ENCODE measurements at places on chromosomes 12 and 14.

GRCh38 chr12:121565076-121565475 is 15.7 kb downstream of the KDM2B start:
- DNase-seq = no peak

- DNase-seq = no peak
Measured at GRCh38 chr12:39804898-39805297, 185.3 kb upstream of the ABCD2 start.

- DNase-seq = peak; percentile 74
Measured at GRCh38 chr12:91565246-91565645, 382.6 kb upstream of the DCN start.

- DNase-seq = no peak
Measured at GRCh38 chr12:94326727-94327126, 132.9 kb downstream of the CEP83 start.

GRCh38 chr14:96177766-96178375 is 26.8 kb upstream of the BDKRB2 start:
- DNase-seq = no peak

- DNase-seq = no peak
Measured at GRCh38 chr12:67803278-67803993, 154.9 kb downstream of the DYRK2 start.

- peak; percentile 94 for DNase-seq
Measured at GRCh38 chr14:68794130-68794850, 1.4 kb upstream of the ZFP36L1 start.

- DNase-seq = peak; percentile 86
Measured at GRCh38 chr12:121590476-121591143, 9.8 kb upstream of the KDM2B start.

DNA sequence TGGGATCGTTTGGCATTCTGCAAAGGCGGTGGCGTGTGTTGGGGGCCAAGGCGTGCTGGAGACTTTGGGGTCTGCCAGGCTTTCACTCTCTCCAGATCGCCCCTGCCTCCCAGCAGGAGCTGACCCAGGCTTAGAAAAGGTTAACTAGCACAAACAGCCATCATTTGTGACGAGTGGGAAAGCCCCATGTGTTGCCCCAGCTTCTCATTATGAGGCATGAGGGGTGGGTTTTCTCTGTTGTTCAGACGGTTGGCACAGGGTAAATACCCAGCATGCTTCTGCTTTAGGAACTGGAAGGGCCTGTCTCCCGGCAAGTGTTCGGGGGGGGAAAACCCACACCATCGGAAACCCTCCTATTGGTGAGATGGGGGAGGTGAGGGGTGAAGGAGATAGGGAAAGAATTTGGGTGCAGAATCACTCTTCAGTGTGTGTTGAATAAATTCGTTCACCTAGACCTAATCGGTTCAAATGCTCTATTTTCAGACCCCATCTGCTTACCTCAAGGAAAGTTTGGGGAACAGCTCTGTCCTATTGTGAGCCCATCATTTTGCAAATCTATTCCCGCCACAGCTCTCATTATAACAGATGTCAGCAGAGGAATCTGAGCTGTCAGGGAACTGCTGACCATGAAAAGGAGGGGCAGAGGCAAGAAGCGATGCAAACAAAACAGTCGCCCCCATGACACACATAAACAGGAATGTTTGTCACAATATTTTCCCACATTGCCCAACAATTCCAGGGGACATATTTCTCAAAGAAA is 34.7 kb upstream of the C12orf42 start:
- DNase-seq = no peak

DNA sequence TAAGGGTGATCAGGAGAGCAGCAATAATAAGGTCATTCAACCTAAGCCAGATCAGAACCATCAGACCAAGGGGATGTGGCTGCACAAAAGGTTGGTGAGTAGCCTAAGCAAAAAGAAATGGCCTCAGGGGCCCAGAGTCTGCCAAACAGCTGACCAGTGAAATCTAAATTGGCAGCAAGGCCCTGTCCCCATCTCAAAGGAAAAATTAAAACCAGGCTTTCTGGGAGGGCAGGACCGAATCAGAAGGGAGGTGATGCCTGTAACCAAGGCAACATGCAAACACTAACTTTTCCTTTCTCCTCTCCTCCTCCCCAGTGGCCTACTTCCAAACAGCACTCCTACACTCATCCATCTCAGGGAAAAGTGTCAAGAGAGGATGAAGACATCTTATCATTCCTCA is 256.4 kb downstream of the NUAK1 start:
- no peak for DNase-seq

DNA sequence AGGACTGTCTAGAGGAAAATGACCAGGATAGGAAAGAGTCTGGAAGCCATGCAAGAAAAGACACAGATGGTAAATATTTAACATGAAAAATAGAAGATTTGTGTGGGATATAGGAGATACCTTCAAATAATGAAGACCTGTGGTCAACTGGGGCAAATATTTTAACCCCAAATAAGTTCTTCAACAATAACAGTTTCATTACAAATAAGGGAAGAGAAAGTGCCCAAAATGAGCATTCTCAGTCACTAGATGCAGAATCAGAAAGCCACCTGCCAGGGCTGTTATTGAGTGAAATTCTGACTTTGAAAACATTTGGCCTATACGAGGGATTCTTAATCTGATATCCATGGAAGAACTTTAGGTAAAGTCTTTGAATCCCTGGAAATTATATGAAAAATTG is 231.2 kb upstream of the PLEKHG7 start:
- DNase-seq = no peak

DNA sequence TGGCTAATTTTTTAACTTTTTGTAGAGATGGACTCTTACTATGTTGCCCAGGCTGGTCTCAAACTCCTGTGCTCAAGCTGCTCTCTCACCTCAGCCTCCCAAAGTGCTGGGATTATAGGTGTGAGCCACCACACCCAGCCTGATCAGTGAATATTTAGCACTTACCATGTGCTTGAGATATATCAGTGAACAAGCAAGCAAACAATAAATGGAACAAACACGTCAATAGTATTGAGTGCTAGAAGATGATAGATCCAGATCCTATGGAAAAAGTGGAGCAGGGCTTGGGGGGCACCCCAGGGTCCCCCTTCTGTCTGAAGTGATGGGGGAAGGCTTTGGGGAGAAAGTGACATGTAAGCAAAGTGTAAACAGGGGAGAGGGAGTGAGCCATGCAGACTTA is 83.8 kb downstream of the NT5DC3 start:
- no peak for DNase-seq

DNA sequence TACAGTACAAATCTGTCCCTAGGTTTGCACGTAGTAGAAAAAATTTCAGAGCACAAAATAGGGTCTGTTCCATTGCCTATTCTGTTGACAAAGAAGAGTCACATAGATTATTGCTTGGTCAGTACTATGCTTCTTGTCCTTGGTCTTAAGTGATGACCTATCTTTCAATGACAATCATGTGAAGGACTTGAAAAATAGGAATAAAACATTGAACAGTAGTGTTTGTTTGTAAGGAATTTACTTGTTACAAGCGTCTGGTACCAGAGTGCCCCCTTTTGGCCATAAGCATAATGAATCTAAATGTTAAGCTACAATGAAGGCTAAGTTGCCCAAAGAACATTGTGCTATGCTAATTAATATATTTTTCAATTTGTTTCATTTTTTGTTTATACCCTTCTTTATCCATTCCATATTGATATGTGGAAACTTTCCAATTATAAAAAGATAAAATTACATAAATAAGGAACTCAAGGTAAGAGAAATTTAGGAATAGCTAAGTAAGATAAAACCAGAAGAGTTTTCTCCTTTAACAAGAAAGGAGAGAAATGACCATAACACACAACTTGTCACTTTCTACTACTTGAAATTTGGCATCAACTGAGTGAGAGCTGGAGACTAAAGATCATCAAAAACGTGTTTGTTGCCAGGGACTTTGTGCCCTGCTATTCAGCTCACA is 204.7 kb downstream of the EPS8 start:
- no peak for DNase-seq

DNA sequence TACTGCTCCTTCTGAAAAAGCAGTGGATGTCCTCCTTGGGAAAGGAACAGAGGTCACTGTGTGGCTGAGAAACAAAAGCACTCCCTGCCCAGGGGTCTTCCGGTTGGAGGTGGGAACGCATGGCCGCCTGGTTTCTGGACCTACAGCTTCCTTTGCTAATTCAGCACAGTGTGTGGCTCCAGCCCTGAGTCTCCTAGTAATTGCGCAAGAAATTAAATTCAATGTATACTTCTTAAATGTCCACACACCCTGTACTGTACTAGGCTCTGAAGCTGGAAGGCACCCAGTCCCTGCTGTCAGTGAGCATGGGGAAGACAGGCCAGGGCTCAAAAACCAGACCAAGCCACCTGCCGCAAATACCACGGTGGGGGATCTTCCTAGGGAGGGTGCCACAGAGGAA is 13.4 kb downstream of the SLC24A4 start:
- no peak for DNase-seq
